Frontal cortex (tissue), 4 donors: ENCODE measurements at places on chromosomes 12 and 14. TPM values are rescaled to one million over a fixed set of nuclear protein-coding genes. Genes with fewer than 3 reads are reported as not detected.
A peak's percentile ranks its signal among the peaks of the same experiment; 100 is the strongest.

The GPRC5A gene
- total RNA-seq = under 0.01 TPM

GRCh38 chr12:129997239-129997638 is 93.4 kb upstream of the TMEM132D start:
- DNase-seq = no peak

GRCh38 chr12:106498056-106498455 is 84.7 kb upstream of the RFX4 start:
- no peak for DNase-seq

GRCh38 chr12:39588348-39588747 is 31.3 kb downstream of the ABCD2 start:
- DNase-seq = no peak

The ACAD10 gene
- total RNA-seq = 12.6 TPM

The TSPAN19 gene
- not detected for total RNA-seq

DNA sequence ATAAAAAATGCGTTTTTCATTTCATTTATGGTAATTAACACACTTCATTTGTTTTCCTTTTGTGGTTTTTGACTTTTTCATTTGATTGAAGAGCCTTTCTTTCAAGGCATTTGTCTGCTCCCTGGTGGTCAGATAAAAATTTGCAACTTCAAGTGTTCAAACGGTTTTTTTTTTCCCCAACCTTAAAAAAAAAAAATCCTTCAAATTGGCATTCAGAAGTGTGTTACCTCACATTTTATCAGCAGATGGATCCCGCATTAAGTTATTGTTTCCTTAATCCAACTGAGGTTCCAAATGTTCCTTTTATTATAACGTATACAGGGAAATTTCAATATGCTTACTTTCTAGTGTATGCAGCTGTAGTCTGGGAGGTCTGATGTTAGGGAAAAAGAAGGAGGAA is 47.2 kb downstream of the MYF5 start:
- no peak for DNase-seq

The CEBPE gene
- not detected for total RNA-seq

DNA sequence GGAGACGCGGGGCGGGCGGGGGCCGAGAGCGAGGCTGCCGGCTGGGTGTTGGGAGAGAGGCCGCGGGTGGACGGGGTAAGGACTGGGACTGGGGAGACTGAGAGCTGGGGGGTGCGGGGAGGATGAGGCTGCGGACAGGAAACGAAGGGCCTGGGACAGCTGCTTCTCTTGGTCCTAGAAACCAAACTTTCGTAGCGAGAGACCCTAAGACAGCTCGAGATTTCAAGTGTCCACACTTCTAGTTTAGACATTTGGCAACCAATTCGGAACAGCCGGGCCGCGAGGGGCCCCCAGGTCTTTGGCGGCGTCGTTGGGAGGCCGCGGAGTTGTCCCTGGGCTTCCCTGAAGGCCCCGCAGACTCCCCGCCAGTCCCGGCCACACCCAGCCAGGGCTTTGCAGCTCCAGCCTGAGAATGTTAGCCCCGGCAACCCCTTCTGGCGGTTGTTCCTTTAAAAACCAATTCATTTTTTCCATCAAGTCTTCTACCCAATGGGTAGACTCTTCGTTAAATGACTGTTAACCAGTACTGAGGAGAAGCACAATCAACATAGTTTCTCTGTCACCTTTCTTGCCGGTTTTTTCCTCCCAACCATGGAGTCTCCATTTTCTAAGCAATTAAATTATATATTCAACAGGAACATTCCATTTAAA is 11.5 kb downstream of the NKX2-1 start:
- DNase-seq = peak; percentile 19

The TMCC3 gene
- 9.0 TPM for total RNA-seq

DNA sequence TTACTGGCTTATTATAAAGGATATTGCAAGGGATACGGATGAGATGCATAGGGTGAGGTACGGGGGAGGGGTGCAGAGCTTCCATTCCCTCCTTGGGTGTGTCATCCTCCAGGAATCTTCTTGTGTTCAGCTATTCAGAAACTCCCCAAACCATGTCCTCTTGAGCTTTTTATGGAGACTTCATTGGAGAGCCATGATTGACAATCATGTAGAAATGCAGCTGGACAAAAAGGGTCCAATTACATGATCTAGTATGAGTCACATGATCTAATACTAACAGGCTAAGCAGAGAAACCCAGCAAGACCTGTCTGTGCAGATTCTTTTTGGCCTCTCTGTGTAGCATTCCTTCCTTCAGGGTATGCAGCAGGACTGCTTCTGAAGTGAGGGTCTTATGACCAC is 23.9 kb upstream of the FLVCR2 start:
- no peak for DNase-seq

The OR11G2 gene
- total RNA-seq = not detected

The B3GNT4 gene
- total RNA-seq = 11.8 TPM

DNA sequence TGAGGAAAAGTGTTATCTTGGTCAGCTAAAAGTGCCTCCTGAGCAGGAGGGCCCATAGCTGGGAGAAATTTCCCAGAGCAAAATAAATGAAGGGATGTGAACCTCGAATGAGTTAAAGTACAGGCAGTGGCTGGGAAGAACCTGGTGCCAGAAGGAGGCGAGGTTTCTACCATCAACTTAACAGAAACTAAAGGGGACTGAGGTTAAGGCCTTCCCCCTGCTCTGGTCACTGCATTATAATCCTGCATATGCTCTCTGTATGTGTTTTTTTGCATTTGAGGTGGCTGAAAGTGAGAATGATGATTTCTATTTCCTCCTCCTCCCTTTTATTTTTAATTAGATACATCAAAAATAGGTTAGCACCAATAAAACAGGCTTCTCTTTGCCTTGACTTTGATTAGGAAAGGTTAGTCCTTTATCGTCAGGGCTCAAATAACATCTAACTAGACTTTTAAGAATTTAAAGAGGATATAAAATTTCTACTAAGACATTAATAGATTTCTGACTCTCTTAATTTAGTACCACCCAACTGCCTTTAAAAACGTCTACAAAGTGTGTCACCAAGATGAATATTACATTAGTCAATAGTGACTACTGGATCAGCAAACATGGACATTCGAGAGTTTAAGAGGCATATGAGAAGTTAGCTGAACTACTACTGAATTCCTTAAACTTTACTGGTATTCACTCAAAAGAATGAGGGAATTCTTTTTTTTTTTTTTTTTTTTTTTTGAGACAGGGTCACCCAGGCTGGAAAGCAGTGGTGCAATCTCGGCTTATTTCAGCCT is 49.2 kb downstream of the GALNT4 start:
- DNase-seq = no peak

DNA sequence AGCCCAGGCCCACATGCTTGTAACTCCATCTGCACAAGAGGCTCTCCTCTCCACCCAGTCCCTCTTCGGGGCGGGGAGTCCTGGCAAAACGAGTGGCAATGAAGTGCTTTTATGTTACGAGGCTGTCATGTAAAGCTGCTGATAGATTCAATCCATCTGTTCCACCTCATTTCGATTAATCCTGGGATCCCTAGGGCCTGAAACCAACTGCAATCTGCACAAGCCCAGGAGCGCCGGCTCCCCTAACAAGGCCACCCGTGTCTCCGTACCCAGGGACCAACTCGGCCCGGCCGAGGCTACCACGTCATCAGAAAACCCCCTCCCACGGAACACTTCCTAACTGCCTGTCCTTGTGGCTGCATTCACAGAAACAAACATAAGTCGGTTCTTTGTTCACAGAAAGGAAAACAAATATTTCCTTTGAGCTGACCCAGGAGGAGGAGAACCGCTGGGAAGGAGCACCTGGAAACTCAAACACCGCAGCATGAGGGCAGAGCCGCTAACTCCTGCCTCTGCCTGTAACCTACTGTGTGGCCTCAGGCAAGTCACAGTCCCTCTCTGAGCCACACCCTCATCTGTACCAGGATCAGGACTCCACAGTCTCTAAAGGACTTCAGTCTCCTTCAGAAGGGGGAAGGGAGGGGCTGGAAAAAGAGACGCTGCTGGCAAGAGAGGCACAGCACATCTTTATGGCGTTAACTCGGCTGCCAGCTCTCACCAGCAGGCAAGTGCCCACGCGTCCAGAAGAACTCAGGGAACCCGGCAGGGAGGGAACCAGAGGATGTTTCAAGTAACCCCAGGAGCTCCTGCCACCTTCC is 47.8 kb downstream of the CCDC88C start:
- no peak for DNase-seq

DNA sequence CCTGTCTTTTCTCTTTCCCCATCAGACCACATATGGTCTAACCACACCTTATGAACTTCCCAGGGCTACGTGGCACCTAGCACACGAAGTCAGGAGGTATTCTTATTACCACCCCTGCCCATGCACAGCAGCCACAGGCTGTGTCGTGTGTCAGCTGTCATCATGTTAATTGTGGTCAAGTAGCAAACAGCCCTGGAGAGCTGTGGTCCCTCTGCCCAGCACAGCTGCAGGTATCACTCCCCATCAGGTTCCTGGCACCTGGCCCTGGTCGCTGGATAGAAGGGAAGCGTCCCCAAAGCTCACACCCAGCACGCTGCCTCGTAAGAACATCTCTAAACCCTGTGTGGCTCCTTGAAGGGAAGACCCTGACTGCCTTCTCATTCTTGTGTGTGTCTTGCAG is 45.4 kb downstream of the CLMN start:
- no peak for DNase-seq
